ENCODE measurements at places on chromosomes 4 and X.

GRCh38 chr4:158860856-158861255 is 92.0 kb downstream of the FNIP2 start:
- no peak overlapping the region for H3K27ac ChIP-seq
- H3K36me3 ChIP-seq, result peaks cover 10% of the 10 kb centered on the region
- no peaks in the 10 kb centered on the region for H3K4me1 ChIP-seq
- no peaks in the 10 kb centered on the region for H3K27me3 ChIP-seq
- no peak overlapping the region for H3K4me3 ChIP-seq
- no peak for DNase-seq

- no peak overlapping the region for H3K27ac ChIP-seq
- DNase-seq, result no peak
- no peaks in the 10 kb centered on the region for H3K36me3 ChIP-seq
- H3K4me1 ChIP-seq, result no peaks in the 10 kb centered on the region
- no peak overlapping the region for H3K4me3 ChIP-seq
- no peaks in the 10 kb centered on the region for H3K27me3 ChIP-seq
Measured at GRCh38 chrX:27863809-27864208, 56.0 kb downstream of the MAGEB10 start.

- H3K27ac ChIP-seq, result no peak overlapping the region
- H3K27me3 ChIP-seq, result peaks cover 7% of the 10 kb centered on the region
- no peak for DNase-seq
- no peaks in the 10 kb centered on the region for H3K36me3 ChIP-seq
- no peaks in the 10 kb centered on the region for H3K4me1 ChIP-seq
- no peak overlapping the region for H3K4me3 ChIP-seq
Measured at GRCh38 chr4:41734371-41734770, 14.2 kb downstream of the PHOX2B start.

DNA sequence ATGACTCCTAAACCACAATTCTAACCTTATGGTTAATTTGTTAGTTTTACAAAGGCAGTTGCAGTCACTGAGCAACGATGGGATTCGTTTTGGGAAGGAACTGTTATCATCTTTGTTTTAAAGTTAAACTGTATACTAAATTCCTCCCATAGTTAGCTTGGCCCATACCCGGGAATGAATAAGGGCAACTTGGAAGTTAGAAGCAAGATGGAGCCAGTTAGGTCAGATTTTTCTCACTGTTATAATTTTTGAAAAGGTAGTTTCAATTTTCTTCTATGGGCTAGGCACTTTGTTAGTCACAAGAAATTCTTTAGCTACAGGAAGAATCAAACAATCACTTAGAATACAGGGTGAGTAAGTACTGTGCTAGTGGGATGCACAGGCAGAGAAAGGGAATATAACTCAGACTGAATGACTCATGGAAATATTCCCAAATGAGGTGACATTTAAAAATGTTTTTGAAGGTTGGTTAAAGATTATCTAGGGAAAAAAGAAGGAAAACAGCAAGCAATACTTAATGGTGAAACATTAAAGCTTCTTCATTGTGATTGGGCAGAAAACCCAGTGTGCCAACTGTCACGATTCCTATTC is 153.6 kb downstream of the MAGEB17 start:
- no peak overlapping the region for H3K4me3 ChIP-seq
- H3K36me3 ChIP-seq, result no peaks in the 10 kb centered on the region
- H3K27ac ChIP-seq, result no peak overlapping the region
- H3K27me3 ChIP-seq, result no peaks in the 10 kb centered on the region

- H3K36me3 ChIP-seq, result no peaks in the 10 kb centered on the region
- H3K27ac ChIP-seq, result no peak overlapping the region
- no peak overlapping the region for H3K4me3 ChIP-seq
- DNase-seq, result no peak
Measured at GRCh38 chr4:182729516-182729915, 187.7 kb downstream of the DCTD start.

GRCh38 chr4:157223456-157223855 is 2.9 kb downstream of the GRIA2 start:
- no peak for DNase-seq
- H3K27ac ChIP-seq, result no peak overlapping the region
- no peak overlapping the region for H3K4me3 ChIP-seq
- peaks cover 49% of the 10 kb centered on the region for H3K27me3 ChIP-seq
- H3K4me1 ChIP-seq, result no peaks in the 10 kb centered on the region
- H3K36me3 ChIP-seq, result peaks cover 3% of the 10 kb centered on the region

GRCh38 chrX:134026565-134027311 is 41.3 kb upstream of the GPC3 start:
- peaks cover 2% of the 10 kb centered on the region for H3K36me3 ChIP-seq
- peaks cover 6% of the 10 kb centered on the region for H3K4me1 ChIP-seq
- H3K27ac ChIP-seq, result no peak overlapping the region

GRCh38 chr4:20992002-20992401 is 291.7 kb downstream of the PACRGL start:
- no peak overlapping the region for H3K27ac ChIP-seq
- no peaks in the 10 kb centered on the region for H3K36me3 ChIP-seq
- H3K4me1 ChIP-seq, result no peaks in the 10 kb centered on the region
- no peak overlapping the region for H3K4me3 ChIP-seq
- H3K27me3 ChIP-seq, result no peaks in the 10 kb centered on the region
- DNase-seq, result no peak

GRCh38 chr4:175806727-175807126 is 5.3 kb downstream of the GPM6A start:
- no peak for DNase-seq
- H3K27ac ChIP-seq, result no peak overlapping the region
- no peaks in the 10 kb centered on the region for H3K4me1 ChIP-seq
- no peaks in the 10 kb centered on the region for H3K36me3 ChIP-seq
- no peak overlapping the region for H3K4me3 ChIP-seq

GRCh38 chr4:140057701-140058100 is 96.3 kb downstream of the MAML3 start:
- no peak for DNase-seq
- H3K27me3 ChIP-seq, result no peaks in the 10 kb centered on the region
- H3K36me3 ChIP-seq, result no peaks in the 10 kb centered on the region
- no peak overlapping the region for H3K27ac ChIP-seq
- no peak overlapping the region for H3K4me3 ChIP-seq

DNA sequence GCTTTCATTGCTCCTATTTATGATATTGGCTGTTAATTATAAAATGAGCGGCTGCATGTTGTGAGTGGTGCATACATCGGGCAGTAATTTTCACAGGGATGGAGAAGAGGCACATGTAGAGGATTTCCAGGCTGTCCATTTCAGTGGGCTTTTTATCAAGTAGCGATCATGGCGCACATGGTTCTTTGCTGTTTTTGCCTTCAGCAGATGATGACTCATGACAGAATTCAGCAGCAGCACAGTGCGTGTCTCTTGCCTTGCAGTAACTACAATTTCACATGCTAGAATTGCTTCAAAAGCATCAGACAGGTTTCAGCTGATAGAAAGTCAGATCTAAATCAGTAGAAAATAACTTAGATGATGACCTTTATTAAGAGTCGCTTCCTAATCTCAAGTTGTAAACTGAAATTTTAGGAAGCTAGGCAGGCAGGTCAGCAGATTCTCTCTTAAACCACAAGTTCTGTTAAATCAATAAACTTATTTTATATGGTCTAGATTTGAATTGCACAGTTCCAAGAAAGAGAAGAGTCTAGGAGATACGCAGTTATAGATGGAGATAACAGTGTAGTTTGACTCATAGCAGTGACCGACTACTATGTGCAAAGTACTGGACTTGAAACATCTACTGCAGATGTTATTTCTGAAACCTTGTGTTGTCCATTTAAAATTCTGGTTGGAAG is 35.8 kb downstream of the LRP2BP start:
- no peak for DNase-seq
- H3K4me3 ChIP-seq, result no peak overlapping the region
- H3K27me3 ChIP-seq, result no peaks in the 10 kb centered on the region
- no peak overlapping the region for H3K27ac ChIP-seq

- no peaks in the 10 kb centered on the region for H3K36me3 ChIP-seq
- no peak for DNase-seq
- H3K27ac ChIP-seq, result no peak within 1 kb of the TSS
- no peak within 1 kb of the TSS for H3K4me3 ChIP-seq
Measured at GRCh38 chrX:66163849-66164411, at the start of gene HEPH. HEPH (plus strand) TSS chrX:66164247; CDS start chrX:66170571, 6,324 bp downstream.

- H3K27ac ChIP-seq, result no peak overlapping the region
- DNase-seq, result no peak
- peaks cover 11% of the 10 kb centered on the region for H3K27me3 ChIP-seq
- H3K4me3 ChIP-seq, result no peak overlapping the region
Measured at GRCh38 chr4:72896515-72896914, 173.0 kb downstream of the COX18 start.

GRCh38 chrX:19758539-19758938 is 128.9 kb downstream of the SH3KBP1 start:
- H3K4me3 ChIP-seq, result no peak overlapping the region
- peaks cover 54% of the 10 kb centered on the region for H3K4me1 ChIP-seq
- H3K27ac ChIP-seq, result no peak overlapping the region
- H3K36me3 ChIP-seq, result peaks cover 32% of the 10 kb centered on the region

DNA sequence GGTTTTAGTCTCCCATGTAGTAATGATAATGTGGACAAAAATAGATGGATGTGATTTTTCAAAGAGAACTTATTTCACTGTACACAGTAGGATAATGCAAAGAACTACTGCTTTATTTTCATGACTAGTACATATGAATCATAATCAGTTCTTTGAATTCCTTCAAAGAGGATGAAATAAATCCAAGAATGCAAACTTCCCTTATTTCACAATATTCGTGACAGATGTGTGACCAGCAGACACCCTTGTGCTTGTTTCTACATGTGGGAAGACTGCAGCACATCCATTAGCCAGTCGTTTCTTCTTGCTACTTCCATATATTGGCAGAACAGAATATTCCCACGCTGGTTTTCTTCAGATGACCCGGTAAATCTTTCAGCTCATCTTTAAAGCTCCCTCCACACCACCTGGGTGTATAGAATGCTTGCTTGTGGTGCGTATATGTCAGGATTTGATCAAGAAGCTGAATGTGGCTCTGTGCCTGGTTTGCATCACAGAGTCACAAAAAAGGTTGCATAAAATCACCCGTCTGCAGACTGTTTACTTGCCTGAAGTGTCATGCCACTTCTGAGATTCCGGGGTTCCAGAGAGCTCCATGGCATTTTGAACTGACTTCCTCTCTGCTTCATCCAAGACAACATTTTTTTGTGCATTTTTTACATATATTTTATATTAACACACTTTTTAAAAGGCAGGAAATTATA is 47.7 kb upstream of the FAT4 start:
- H3K36me3 ChIP-seq, result no peaks in the 10 kb centered on the region
- no peak overlapping the region for H3K4me3 ChIP-seq
- H3K27ac ChIP-seq, result no peak overlapping the region

GRCh38 chr4:39067451-39067850 is 5.4 kb downstream of the KLHL5 start:
- no peak for DNase-seq
- H3K27me3 ChIP-seq, result no peaks in the 10 kb centered on the region
- no peak overlapping the region for H3K4me3 ChIP-seq
- H3K27ac ChIP-seq, result no peak overlapping the region

DNA sequence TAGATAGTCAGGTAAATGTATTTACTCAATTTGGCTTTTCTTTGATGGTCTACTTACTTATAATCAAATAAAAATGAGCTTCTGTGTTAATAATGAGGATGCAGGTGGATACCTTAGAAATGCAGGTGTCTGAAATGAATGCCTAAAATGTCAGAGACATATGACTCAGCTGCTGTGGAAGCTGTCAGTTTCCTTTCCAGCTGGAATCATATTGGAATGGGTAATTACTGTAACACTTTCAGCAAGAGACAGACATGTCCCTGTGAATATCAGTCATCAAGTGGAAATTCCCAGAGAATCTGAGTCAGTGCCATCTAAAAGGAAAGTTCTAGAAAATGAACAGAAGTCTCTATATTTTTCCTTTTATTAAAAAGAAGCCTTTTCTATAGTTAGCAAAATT is 783.0 kb upstream of the AADAT start:
- DNase-seq, result no peak
- no peak overlapping the region for H3K4me3 ChIP-seq
- no peaks in the 10 kb centered on the region for H3K36me3 ChIP-seq
- no peak overlapping the region for H3K27ac ChIP-seq

DNA sequence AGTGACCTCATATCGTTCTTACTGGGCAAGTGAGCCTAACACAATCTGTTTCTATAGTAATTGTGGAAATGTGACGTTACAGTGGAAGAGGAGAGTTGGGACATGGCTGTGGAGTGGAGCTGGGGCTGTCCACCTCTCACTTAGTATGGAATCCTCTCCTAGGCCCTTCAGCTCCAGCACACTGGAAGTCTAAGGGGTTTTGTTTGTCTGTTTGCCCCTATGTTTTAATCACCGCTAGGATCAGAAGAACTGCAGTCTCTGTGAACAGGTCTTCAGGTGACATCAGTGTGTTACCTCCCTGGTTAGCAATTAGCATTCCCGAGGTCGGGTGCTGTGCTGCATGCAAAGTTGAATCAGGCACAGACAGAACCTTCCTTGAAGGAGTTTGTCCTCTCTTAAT is 49.3 kb upstream of the CLDN34 start:
- H3K27me3 ChIP-seq, result peaks cover 11% of the 10 kb centered on the region
- no peaks in the 10 kb centered on the region for H3K4me1 ChIP-seq
- H3K27ac ChIP-seq, result no peak overlapping the region

DNA sequence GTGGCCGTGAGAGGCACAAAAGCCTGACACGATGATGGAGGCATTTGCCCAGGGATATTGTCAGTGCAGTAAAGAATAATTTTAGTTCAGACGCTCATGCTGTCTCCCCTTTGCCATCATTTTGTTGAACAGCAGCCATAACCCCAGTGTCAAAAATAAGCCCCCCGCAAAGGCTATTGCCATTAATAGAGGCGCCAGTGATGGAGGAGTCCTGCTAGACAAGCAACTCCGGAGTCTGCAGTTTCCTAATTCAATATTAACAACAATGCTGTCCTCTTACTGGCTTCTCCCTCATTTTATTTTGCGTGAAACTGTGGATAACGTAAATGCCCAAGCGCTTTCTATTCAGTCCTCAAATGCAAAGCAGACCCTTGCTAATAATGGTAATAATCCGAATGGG is 603 bp upstream of the SMS start:
- peak overlapping the region; percentile 80 for H3K27ac ChIP-seq
- H3K4me1 ChIP-seq, result peaks cover 26% of the 10 kb centered on the region
- H3K4me3 ChIP-seq, result peak overlapping the region; percentile 61
- no peak for DNase-seq

- no peak for DNase-seq
- peaks cover 2% of the 10 kb centered on the region for H3K4me1 ChIP-seq
- H3K36me3 ChIP-seq, result peaks cover 14% of the 10 kb centered on the region
- H3K4me3 ChIP-seq, result no peak overlapping the region
Measured at GRCh38 chr4:3208826-3209225, 40.1 kb upstream of the MSANTD1 start.

DNA sequence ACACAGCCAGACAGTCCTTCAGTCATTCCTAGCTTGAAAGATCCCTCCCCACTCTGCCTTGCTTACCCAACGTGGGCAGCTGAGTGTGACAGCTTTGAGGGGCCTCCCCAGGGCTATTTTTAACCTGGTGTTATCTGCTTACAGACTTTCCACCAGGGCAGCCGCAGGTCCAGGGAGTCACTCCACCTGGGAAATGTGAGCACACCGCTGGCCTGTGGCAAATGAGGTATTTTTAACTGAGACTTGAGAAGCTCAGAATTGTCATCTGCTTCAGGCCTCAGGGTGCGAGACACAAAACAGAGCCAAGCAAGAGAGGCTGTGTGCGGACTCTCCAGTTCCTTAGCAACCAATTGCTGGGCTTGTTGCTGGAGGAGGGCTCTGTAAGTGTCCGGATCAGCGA is 13.0 kb downstream of the CORIN start:
- H3K4me3 ChIP-seq, result no peak overlapping the region
- H3K27me3 ChIP-seq, result peaks cover 7% of the 10 kb centered on the region
- H3K4me1 ChIP-seq, result peaks cover 10% of the 10 kb centered on the region

Measured in activated naive CD8-positive, alpha-beta T cell treated with anti-CD3 and anti-CD28 coated beads for 36 hours (primary cell).